ENCODE measurements at places on chromosomes 16 and 17. TPM values are rescaled to one million over a fixed set of nuclear protein-coding genes. Genes with fewer than 3 reads are reported as not detected.

Gene CPHXL2
- not detected for total RNA-seq

Gene DNAJA3
- 62.9 TPM for total RNA-seq

Gene MYH1
- not detected for total RNA-seq

Gene SCNN1G
- total RNA-seq, result 0.38 TPM

Gene CENPN
- total RNA-seq, result 8.6 TPM

Gene KCNJ18
- total RNA-seq, result not detected

GRCh38 chr16:31221357-31222160, 4.6 kb upstream of the PYDC1 start:
- no peak for DNase-seq

DNA sequence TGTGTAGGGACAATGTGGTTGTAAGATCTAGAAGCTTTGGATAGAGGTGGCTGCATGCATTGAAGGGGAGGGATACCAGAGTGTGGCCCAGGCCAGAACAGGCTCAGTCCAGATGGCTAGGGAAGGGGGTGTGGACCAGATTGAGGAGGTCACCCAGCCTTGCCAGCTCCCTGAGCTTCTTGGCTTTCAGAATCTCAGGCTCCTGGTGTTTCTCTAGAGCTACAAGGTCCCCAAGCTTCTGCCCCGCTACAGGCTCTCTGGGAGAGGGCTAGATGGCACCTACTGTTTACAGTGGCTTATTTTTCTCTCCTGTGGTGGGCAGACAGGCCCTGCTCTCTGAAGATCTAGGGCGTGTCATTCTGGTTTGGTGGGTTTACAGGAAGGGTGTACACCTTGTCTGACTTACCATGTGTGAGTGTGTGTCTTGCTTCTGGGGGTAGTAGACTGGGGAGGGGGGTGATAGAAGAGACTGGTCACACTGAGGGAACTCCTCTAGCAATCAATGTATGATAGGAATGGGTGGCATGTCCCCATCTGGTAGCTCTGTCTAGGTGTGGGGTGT, 1.1 kb downstream of the RARA start:
- DNase-seq, result no peak

GRCh38 chr17:57966246-57966645, 11.0 kb upstream of the CUEDC1 start:
- no peak for DNase-seq

- no peak for DNase-seq
These were observed 119.9 kb upstream of the TMEM97 start for GRCh38 chr17:28199115-28199514.

GRCh38 chr17:740240-741017, 8.0 kb downstream of the TLCD3A start:
- no peak for DNase-seq

- no peak for DNase-seq
These were observed 10.4 kb downstream of the IL34 start for GRCh38 chr16:70656712-70657263.

- peak; percentile 46 for DNase-seq
These were observed 4.6 kb downstream of the SMCR8 start for GRCh38 chr17:18319604-18320256.

DNA sequence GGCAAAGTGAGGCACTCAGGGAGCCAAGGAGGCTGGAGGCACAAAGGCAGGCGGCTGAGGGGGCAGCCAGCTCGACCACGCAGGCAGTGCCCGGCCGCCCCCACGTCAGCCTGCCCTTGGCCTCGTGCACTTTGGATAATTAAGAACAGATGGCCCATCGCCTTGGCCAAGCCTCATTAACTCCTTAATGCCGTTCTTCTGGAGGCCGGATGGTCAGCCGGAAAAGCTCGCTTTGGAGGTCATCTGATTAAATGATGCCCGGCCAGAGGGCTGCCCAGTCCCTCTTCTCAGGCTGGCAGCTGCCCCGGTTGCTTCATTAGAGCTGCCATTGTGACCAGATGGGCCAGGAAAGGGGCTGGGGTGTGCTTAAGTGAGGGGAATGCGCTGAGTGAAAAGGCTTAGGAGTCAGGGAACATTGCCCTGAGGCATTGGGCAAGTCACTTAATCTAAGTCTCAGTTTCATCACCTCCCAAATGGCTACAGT, 364.0 kb downstream of the NPIPA8 start:
- no peak for DNase-seq

GRCh38 chr17:40694584-40694983, 9.0 kb downstream of the KRT24 start:
- DNase-seq, result no peak

DNA sequence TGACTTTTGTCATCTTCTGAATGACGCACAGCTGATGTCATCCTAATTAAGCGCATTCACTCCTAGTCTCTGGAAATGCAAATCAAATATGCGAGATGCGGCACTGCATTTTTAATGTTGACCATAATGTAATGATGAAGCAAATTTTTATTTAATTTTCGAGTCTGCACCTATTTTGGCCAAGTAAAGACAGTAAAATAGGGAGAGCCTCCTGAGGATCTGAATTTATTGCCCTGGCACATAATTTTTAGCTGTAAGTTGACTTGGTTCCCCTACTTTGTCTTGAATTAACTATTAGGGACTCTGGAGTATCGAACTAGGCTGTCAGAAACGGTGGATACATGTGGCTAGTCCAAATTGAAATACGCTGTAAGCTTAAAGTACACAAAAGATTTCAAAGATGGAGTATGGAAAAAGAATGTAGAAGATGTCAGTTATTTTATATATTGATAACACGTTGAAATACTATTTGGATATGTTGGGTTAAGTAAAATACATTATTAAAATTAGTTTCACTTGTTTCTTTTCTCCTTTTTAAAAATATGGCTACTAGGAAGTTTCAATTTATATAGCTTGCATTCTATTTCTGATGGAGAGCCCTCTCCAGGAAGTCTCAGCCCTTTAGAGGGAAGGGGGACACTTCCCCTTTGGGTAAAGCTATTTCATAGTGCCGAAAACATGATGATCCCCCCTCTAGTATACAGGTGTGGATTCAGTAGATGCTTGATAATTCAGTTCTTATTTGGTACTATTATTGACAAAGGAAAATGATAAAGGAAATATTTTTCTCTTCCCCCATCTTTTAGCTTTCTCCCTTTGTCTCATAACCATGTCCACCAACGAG, 991 bp downstream of the KPNA2 start:
- DNase-seq, result peak; percentile 70

DNA sequence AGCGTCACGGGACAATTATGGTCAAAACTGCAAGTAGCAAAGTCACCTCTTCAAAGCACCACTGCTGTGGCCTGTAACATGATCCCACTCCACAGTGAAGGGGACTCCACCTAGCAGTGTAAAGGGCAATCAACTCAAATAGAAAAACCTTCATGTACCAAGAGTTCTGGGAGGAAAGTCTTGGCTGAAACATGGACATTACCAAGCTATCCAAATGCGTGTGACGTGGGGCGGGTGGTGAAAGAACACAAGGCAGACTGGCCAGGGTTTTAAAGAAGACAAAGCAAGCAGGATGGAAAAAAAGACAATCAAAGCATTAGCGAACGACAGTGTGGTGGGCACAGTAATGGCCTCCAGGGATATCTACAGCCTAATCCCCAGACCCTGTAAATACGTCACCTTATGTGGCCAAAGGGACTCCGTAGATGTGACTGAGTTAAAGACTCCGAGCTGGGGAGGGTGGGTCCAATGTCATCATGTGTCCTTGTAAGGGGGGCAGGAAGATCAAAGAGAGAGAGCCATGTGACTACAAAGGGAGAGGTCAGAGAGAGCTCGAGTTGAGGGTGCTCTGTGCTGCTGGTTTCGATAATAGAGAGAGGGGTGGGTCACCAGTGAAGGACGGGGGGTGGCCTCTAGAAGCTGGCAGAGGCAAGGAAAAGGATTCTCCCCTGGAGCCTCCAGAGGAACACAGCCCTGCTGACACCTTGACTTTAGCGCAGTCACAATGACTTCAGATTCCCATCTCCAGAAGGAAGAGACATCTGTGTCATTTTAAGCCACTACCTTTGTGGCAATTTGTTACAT, 6.0 kb downstream of the HSDL1 start:
- DNase-seq, result no peak

Data from bronchial epithelial cell (primary cell).